ENCODE measurements at places on chromosomes 3 and 15.

DNA sequence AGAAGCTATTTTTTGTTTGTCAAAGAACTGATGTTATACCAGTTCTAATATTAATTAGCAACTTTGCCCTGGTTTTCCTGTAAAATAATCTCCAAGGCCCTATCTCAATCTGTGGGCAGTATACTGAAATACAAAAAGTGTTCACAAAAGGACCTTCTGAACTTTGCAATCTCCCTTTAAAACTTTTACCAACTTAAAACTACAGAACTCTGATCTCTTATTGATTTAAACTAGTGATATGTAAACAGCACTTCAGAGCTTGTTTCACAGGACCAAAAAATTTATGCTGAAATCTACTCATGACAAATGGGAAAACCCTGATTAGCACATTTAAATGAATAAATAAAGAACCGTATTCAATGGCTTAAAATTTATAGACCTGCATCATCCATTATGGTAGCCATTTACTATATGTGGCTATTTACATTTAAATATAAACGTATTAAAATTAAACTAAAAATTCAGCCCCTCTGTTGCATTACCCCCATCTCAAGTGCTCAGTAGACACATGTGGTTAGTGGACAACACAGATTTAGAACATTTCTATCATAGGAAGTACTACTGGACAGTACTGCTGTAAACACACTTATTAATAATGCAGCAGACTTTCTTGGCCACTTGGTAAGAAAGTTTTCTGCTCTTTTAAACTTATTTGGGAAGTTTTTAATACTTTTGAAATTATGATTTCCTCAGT lies 12.0 kb downstream of the AGTR1 start:
- no peak for DNase-seq

DNA sequence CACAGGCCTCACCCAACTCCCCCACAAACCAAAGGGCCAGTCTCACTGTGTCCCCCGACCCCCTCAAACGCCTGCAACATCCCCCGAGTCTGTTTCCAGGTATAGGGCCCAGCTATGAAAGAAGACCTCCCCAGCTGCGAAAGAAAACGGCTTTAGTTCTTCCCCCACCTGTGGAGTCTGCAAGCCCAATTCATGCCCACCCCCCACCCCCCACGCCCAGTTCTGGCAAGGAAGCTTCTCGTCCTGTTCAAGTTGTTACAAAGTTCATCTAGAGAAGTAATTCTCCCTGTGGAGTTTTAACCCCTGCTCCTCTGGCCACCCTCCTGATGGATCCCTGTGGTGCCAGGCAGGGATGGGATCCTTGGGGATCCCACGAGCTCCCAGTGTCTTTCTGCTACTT lies 54.4 kb downstream of the CCDC66 start:
- no peak for DNase-seq

DNA sequence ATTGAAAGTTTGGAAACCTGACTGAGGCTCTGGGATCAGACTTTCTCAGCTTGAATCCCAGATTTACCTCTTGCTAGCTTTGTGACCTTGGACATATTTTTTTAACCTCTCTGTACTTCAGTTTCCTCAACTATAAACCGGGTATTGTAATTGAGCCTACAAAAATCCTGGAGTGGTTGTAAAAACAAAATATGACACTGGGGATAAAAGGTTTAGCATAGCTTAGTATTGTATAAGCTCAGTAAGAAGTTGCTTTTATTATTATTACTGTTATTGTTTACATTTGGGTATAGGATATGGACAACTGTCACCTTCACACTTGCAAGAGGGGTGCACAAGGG lies 21.5 kb downstream of the C2CD4A start:
- no peak for DNase-seq

DNA sequence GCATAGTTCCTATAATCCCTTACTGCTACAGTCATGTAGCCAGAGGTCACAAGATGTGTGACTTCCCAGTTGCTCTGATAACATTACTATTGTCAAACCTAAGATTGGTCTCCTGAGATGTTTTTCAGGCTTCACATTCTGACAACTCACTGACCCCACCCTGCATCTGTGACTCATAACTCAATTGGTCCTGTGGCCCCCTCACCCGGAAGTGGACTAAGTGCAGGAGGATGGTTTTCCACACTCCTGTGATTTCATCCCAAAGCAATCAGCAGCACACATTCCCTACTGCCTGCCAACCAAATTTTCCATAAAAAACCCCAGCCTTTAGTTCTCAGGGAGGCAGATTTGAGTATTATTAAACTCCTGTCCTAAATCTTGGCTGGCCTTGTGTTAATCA lies 564.9 kb upstream of the ZNF385D start:
- DNase-seq, result peak; percentile 11

GRCh38 chr3:193665370-193665989 lies 72.5 kb downstream of the OPA1 start:
- peak; percentile 34 for DNase-seq

DNA sequence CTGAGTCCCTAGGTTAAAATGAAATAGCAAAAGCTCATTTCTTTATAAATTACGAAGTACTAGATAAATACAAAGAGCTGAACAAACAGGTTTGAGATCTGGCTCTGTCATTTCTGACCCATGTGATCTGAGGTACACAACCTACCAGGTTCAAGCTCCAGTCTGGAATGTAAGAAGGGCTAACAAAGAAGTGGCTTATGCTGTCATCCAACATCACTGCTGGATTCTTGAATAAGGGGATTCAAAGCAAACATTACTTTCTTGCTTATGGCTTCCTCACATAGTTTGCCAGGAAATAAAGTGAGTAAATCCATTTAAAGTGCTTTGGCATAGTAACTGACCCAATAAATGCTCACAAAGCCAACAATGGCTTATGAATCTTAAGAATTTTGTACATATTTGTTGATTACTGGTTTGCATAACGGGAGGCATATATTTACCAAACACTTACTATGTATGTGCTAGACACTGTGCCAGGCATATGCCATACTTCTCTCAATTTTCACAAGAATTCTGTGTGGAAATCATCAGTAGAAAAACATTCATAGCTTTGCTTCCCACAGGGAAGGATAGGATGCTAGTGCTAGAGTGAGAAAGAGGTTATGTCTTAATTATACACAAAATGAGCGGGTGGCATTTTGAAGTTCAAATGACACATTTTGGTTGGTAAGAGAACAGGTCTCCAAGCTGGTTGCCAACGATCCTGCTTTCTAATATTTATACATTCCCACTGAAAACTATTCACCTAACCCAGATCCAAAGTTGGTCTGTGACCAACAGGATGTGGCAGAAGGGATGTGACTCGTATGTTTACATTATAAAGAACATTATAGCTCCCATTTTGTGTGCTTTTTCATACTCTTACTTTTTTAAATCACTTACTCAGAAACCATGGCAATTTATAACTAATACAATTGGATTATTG lies 38.7 kb upstream of the CSPG5 start:
- DNase-seq, result peak; percentile 81

DNA sequence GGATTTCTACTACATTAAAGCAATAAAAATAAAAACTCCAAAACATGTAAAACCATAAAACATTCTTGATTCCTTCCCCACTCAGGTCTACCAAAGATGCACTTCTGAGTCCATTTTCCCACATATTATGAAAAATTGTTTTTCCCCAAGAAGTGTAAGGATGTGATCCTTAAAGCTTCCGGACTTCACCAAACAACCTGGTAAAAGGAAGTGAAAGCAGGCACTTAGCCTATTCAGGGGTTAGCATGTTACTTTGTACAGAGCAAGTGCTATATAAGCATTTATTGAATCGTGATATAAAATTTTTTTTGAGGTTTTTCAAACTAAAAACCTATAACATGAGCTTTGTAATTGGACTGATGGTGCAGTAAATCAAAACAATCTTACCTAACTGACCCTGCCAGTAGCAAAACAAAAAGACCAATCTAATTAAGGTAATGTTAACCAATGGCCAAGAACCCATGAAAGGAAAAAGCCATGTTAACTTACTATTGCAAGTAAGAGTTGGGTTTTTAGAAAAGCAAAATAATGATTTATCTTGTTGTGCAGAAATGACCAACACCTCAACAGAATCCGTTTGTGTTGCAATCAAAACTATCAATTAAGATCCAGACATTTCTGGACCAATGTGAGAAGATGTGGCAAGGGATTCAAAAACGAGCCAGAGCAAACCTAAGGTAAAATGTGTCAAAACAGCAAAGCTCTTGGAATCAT lies 1.8 kb downstream of the SETD2 start:
- DNase-seq, result no peak
